Fibroblast of lung (primary cell): ENCODE measurements at places on chromosomes 12 and 14. TPM values are rescaled to one million over a fixed set of nuclear protein-coding genes. Genes with fewer than 3 reads are reported as not detected.

DNA sequence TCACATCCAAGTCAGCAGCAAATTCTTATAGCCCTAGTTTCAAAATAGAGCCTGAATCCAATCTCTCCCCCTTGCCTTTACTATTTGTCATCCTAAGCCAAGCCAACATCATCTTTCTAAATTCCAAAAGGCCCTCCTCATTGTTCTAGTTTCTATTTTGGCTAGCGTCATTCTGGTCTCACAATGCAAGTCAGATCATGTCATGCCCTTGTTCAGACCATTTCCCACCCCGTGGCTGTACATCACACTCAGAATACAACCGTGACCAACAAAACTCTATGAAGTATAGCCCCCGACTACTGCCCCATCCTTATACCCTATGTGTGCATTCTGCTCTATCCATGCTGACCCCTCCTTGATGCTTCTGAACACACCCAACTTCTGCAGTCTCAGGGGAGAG, 12.3 kb upstream of the GNG2 start:
- no peak for DNase-seq

DNA sequence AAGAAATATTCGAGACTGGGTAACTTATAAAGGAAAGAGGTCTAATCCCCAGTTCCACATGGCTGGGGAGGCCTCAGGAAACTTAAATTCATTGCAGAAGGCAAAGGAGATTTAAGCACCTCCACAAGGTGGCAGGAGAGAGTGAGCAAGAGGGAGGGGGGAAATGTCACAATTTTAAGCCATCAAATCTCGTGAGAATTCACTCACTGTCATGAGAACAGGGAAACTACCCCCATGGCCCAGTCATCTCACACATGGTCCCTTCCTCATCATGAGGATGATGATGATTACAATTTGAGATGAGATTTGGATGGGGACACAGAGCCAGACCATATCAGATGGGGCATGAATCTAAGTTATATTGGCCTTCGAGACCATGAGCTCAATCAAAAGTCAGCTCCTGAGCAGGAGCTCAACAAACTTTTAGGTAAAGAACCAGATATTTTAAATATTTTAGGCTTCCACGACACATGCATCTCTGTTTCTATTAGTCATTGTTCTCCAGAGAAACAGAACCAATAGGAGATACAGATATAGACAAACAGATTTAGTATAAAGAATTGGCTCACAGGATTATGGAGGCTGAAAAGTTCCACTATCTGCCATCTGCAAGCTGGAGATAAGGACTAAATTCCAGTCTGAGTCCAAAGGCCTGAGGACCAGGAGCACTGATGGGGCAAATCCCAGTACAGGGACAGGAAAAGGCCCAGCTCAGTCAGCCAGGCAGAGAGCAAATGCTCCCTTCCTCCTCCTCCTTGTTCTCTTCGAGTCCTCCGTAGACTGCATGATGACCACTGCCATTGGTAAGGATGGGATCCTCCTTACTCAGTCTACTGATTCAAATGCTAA, 24.9 kb downstream of the DGLUCY start:
- peak; percentile 38 for DNase-seq

- peak; percentile 69 for DNase-seq
Measured at GRCh38 chr14:89428546-89429198, 11.6 kb upstream of the FOXN3 start.

GALNT16 gene
- 8.5 and 9.6 TPM in 2 replicates for total RNA-seq

GRCh38 chr14:20204721-20205120, 14.0 kb downstream of the OR11G2 start:
- no peak for DNase-seq

DNA sequence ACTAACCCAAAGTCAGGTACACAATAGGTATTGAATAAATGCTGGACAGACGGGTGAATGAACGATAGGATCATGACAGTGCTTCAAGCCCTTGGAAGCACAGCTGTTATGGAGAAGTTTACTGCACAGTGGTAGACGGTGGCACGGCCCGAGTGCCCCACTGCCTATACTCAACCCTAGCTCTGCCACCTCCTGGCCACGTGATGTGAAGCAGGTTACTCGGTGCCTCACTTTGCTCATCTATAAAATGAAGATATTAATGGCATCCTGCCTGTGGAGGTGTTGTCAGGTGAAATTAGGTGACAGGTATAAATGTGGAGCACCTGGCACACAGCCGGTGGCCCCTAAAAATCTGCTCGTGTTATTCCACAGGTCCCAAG, 5.8 kb downstream of the ASB2 start:
- DNase-seq: no peak

GRCh38 chr14:104935026-104935650, 10.5 kb downstream of the PLD4 start:
- no peak for DNase-seq

DNA sequence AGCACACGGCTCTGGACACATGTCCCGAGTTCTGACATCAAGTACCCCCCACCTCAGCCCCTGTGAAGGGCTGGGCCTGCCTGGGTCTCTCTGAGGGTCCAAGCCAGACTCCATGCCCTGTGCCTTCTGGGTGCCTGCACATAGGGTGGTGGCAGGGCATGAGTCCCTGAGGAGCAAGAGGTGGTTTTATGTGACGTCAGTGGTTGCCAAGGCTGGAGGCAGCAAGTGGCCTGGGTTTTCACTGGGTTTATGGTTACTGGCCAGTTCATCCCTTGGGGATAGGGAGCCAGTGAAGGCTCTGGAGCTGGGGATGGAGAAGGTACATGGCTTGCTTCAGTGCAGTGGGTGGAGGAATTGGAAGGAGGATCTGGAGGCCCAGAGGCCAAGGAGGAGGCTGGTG, 51.1 kb upstream of the EML1 start:
- no peak for DNase-seq

DNA sequence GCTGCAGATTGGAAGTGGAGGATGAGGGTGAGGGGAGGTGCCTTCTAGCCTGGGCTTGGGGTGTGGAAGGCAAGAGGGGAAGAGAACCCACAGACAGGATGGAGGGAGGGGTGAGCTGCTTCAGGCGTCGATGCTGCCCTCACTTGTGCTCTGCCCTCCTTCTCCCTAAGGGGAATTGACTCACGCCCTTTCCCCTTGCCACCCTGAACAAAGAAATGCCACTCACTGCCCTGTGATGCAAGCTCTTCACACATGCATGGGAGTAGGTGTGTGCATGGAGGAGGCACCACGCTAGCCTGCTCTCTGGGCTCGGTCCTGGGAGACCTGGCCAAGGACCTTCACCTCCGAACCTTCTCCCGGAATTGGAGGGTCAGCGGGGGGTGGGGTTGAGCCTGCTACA, 35.7 kb upstream of the PRMT8 start:
- DNase-seq: no peak
